ENCODE measurements at places on chromosomes 7 and 10.

GRCh38 chr10:53370347-53370746 lies 597.8 kb upstream of the MBL2 start:
- no peak for DNase-seq

GRCh38 chr10:51574248-51575048 lies 124.9 kb downstream of the CSTF2T start:
- DNase-seq: no peak

GRCh38 chr7:127322351-127322750 lies 69.6 kb upstream of the GRM8 start:
- DNase-seq: no peak

GRCh38 chr7:47664650-47665195 lies 82.8 kb upstream of the TNS3 start:
- no peak for DNase-seq

- DNase-seq: no peak
Observed at GRCh38 chr10:123478116-123478515, 188.0 kb upstream of the GPR26 start.

GRCh38 chr10:44460416-44460815 lies 75.5 kb upstream of the CXCL12 start:
- no peak for DNase-seq

GRCh38 chr10:51617576-51618235 lies 81.7 kb downstream of the CSTF2T start:
- DNase-seq: no peak

DNA sequence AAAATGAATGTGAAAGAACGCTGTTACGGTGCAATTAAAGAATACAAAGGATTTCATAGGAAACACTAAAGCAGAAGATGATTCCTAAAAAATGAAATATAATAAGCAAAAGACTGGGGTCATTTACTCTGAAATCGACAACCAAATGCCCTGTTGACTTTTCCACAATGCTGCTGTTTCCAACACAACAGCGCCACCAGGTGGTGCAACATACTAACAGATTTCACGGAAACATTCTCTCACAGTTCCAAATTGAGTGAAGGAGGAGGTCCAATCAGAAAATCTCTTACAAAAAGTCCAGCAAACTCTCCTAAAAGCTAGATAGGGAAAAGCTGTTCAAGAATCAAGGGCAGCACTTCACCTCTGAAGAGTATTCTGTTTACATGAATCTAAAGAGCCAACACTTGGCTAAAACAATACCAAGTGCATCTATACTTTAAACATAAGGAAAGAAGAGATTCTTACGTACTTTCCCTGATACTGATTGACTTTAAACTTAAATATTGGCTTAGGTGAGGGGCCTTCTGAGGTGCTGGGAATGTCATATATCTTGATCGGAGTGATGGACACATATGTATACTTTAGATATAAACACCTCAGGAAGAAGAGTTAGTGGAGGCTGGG lies 55.9 kb downstream of the UPF2 start:
- DNase-seq: peak; percentile 54

GRCh38 chr7:137418841-137419240 lies 75.3 kb upstream of the PTN start:
- DNase-seq: no peak

GRCh38 chr7:133912916-133913697 lies 214.0 kb upstream of the LRGUK start:
- DNase-seq: no peak

GRCh38 chr7:132082394-132082793 lies 493.9 kb downstream of the PLXNA4 start:
- DNase-seq: no peak

DNA sequence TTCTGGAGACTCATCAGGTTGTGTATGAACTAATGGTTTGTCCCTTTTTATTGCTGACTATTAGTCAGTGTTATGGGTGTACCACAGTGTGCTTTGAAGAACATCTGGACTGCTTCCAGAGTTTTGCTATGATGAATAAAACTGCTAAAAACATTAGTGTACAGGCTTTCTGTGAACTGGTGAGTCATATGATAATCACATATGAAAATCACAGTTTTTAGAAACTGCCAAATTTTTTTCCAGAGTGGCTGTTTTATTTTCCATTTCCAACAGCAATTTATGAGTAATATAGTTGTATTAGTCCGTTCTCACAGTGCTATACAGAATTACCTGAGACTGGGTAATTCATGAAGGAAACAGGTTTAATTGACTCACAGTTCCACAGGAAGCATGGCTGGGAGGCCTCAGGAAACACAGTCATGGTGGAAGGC lies 281.2 kb upstream of the VSTM2A start:
- DNase-seq: no peak

DNA sequence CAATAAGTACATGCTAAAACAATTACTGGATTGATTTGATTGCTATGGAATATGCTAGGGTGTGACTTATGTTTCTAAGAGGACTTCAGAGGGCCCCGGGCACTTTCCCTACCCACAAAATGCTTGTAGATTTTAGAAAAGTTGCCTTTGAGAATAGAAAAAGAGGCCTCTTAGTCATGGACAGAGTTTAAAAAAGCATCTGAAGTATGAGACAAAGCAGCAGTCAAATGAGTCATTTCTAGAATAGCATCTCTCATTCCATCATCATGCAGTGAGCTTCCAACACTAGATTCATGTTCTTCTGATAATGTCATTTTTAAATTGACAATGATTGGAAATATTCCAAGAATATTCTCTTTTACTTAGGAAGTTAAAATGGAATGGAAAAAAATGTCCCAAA lies 675.1 kb upstream of the PCDH15 start:
- no peak for DNase-seq

GRCh38 chr7:37311355-37311754 lies 137.3 kb downstream of the ELMO1 start:
- DNase-seq: no peak

DNA sequence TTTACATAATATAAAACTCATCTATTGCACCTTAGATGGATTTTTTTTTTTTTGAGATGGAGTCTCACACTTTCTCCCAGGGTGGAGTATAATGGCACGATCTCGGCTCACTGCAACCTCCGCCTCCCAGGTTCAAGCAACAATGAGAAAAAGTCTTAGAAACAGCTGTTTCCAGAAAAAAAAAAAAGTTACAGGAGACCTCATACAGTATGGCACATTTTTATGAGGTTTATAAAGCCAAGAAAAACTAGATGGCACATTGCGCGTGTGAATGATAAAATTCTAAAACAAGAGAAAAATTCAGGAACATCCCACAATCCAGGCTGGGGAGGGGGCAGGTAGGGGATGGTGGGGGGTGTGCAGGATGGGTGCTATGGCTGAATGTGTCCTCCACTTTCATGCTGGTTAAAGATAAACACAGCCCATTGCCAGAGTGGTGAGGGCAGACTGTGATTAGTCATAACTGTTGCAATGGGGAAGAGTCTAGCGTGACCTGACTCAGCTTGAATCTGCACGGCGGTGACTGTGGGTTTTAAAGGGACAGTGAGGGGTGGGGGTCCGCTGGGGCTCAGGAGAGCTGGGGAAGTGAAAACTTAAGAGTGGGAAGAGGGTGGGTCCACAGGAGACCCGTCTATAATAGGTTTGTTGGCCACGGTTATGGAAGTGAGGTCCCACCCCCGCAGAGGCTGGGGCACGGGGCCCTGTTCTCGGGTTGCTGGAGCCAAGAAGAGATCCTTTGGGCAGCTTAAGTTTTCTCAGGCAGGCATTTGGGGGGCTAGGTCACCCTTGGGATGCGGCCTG lies 11.9 kb upstream of the LRRC27 start:
- DNase-seq: no peak

DNA sequence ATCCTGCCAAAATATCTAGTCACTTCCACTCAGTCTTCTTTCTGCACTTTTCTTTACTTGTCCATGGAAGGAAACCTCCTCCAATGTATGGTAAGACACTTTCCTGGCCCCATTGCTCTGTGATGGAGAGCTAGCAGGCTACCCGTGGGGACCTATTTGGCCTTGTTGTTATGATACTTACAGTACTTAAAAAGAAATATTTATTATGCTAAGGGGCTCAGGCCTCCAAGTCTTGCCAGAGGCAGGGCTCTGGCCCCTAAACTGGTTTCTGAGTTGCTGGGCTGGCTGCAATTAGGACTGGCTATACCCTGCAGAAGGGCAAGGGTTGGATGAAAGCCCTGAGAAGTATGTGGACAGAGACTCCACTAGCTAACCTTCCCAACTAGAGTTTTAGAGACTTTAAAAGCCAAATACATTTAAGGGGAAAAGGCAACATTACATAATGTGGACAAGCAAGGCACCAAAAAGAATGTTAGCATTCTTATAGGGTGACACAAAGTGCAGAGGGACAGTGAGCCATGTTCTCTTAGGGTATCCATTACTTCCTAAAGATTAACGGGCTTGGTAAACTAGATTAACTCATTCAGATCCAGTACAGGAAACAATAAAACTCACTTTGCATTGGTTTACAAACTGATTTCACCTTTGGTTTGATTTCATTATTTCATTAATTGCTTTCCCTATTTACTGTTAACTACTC lies 84.9 kb upstream of the INHBA start:
- DNase-seq: no peak

DNA sequence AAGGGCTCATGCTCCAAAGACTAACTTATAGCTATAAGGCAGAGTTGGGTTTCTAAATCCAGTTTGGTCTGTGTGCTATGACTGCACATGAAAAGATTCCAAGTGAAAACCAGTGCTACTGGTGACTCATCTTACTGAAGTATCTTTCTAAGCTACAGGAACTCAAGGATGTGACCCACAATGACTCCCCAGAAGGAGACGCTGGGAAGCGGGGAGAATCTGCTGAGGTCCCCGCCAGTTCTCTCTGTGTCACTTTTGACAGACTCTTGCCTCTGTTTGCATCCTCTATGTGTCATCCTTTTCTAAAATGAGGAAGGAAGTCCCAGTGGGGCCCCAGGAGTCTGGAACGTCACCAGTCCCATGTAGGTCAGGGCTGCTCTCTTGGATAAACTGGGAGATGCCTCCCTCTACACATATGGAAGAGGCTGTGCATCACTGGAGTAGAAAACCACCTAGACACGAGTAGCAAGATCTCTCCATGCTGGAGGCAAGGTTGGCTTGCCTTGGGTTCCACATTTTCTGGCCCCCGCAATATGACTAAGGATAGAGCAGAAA lies 28.8 kb upstream of the GPR26 start:
- DNase-seq: no peak

DNA sequence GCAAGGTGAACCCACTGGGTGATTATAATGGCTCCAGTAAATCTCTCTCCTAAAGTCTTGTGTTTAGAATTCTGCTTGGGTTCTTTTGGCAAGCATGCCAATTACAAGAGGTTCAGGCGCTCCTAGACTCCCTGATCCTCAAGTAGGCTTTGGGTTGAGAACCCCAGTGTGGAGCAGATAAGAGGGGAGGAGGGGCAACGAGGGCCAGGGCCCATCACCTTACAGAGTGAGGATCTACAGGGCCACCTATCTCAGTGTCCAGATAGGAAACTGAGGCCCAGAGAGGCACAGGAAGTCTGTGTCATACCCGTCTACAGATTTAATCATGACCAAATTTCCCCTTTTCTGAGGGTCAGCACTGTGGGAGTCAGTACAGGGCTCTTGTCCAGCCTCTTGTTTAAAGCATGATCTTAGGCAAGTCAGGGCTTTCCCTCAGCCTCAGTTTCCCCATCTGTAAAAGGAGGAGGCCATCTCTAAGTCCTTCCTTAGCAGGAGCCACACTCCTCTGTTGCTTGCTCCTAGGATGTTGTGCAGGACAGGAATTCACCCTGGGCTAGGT lies 4.4 kb downstream of the TACR2 start:
- no peak for DNase-seq

DNA sequence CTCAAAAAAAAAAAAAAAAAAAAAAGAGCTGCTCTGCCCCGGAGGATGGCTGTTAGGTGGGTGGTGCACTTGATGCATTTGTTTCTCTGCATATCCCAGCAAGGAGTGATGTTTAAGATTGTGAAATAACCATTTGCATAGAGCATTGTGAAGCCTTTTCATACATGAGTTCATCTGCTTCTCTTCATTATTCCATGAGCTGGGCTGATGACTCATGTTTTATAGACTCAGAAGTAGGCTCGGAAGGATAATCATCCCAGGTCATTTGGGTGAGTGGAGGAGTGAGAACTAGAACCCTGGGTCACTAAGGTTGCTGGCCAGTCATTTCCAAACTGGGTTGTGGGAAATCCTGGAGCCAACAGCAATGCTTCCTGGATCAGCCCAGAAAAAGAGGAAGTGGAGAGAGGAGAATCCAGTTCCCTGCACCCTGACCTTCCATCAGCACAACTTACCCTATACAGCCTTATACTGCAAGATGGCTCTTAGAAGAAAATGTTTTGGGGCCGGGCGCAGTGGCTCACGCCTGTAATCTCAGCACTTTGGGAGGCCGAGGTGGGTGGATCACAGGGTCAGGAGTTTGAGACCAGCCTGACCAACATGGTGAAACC lies 45.3 kb downstream of the TACC2 start:
- DNase-seq: no peak

DNA sequence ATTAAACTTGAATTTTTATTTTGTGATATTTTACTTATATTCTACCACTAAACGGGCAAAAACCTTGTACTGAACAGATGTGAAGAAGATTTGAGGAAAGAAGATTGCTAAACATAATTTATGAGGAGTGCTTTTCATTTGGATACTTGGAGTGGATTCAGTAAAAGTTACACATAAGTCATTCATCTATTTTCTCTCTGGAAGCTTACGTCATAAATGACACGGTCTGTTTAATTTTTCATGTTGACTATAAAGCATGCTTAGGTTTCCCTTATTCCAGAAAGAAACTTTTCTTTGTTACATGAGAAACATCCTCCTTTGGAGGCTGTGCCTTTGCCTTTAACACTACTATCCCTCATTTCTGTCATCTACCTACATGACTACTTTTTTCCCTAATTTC lies 53.9 kb downstream of the TFEC start:
- no peak for DNase-seq

DNA sequence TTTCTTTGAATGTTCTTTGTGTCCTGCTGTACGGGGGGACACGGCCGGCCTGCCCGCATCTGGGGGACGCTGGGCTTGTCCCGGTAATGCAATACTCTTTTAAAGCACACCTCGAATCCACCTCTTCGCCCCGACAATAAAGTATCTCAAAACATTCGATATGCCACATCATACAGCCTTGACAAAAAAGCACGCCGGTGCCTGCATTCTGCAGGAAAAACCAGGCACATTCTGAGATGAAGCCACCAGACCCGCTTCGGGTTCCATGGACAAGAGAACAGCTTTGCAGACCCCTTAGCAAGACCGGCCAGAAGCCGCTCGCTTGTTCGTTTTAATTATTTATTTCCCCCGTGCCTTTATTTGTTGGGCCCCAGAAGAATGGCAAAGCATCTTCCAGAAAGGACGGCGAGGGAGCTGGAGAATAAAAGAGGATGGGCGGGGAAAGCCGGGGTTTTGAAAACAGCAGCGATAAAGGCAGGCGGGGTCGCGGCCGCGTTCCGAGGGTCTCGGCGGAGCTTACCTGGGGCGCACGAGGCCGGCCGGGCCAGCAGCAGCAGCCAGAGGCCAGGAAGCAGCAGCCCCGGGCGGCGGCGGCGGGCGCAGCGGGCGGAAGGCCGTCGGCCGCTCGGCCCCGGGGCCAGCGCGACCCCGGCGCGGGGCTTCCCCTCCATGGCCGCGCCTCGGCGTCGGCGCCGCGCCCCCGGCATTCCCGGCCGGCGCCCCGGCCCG lies 462 bp downstream of the KIAA1549 start:
- no peak for DNase-seq

Measured in CD8-positive, alpha-beta T cell (primary cell).